Fibroblast of gingiva (primary cell): ENCODE measurements at places on chromosomes 5 and 9.

- DNase-seq, result no peak
Observed at GRCh38 chr5:37568018-37568753, 189.1 kb downstream of the WDR70 start.

GRCh38 chr9:6739218-6739617, 18.6 kb upstream of the KDM4C start:
- no peak for DNase-seq

GRCh38 chr5:32543291-32543690, 42.1 kb upstream of the SUB1 start:
- DNase-seq, result no peak

GRCh38 chr9:72355153-72355552, 9.9 kb downstream of the ZFAND5 start:
- no peak for DNase-seq

DNA sequence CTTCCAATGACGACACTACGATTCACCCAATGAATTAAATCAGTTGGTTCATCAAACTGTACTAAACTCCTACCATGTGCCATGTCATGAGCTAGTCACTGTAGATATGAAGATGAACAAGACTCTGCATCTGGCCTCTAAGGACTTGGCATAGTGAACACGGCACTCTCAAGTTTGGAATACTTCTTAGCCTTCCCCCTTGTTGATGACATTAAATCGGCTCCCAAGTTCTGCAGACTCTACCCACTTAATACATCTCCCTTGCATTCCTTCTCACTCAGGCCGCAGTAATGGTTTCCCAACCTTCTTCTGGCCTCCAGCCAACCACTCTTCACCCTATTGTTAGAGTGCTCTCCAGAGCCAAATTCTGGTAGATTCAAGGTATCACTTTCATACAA, 184.7 kb downstream of the MAPKAP1 start:
- DNase-seq, result peak; percentile 74

DNA sequence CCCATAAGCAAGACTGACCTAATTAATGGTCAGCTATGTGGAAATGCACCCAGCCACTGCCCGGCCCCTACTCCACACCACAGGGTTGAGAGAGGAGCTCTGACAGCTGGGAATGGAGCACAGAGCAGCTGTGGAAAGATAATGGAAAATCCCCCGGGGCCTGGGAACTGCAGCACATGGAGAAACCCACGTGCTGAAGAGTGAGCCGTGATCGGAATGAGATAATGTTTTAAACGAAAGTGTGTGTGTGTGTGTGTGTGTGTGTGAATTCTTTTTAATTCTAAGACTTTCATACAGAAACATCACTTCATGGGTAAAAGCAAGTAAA, 13.1 kb upstream of the SLC12A7 start:
- peak; percentile 15 for DNase-seq

- no peak for DNase-seq
Observed at GRCh38 chr5:106877881-106878280, 792.9 kb downstream of the EFNA5 start.

DNA sequence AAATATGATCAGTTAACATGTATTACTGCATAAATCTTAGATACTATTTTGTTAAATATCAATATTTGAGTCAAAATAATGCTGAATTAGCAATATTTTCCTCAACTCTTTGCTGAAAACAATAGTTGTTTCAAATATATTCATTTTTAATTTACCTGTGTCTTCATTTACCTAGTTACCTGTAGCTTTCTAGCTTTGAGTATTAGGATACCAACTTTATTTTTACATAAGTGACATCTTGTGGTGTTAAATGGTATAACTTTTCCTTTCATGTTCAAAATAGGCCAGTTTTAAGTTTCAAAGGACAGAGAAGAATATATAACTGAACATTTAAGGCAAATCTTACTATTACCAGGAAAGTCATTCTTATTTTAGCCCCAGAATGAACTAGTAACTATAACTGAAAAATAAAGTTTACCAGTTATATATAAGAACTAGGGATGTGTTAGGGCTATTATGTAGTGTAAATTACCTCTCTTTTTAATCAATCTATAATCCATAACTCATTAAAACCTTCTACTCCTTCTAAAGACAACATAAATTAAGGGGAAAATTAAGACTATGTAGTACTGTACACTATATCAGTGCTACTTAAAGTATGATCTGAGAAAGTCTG, 25.3 kb downstream of the AP3B1 start:
- no peak for DNase-seq

DNA sequence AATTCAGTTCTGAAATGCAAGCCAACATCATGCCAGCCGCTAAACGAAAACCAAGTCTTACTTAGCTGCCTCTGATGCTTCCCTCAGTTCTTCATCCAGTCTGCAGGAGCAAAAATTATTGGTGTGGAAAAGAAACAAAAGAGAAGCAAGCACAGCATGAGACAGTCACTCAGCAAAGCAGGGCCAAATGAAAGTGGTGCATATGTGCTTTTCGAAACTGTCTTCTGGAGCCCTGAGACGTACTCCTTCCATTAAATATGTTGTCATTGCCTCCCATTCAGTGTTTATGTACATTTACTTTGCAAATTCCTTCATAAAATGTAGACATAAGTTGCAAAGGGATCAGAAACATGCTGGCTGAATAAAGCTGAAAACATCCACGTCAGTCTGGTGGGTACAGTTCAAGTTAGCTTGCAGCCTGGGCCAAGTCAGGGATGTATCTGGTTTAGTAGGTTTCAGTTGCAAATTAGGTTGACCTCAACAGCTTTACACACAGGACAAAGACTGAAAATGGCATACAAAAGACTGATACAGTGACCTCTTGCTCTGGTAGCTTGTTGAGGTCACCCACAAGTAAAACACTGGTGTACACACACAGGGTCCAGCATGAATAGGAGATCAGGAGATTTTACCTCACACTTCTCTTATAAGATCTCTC, 139.7 kb upstream of the PCA3 start:
- DNase-seq, result peak; percentile 29

- no peak for DNase-seq
Observed at GRCh38 chr5:61910771-61911170, 395.2 kb upstream of the KIF2A start.

GRCh38 chr9:22342491-22343217, 104.0 kb upstream of the DMRTA1 start:
- peak; percentile 72 for DNase-seq

DNA sequence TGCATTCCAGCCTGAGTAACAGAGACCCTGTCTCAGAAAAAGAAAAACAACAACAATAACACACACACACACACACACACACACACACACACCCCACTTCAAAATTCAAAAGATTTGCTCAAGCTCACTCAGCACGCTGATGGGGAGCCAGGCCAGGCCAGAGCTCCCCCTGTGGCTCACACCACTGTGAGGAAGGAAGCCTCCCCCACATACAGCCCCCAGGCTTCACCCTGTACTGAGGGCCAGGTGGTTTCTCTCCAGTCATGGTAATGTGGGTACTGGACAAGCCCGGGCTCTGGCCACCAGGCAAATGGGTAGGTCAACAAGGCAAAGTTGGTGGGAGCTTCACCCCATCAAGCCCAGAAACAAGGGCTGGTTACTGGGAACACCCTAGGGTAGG, 19.0 kb downstream of the ATOX1 start:
- no peak for DNase-seq

- no peak for DNase-seq
Observed at GRCh38 chr9:136787690-136788400, 3.3 kb upstream of the TMEM141 start.

DNA sequence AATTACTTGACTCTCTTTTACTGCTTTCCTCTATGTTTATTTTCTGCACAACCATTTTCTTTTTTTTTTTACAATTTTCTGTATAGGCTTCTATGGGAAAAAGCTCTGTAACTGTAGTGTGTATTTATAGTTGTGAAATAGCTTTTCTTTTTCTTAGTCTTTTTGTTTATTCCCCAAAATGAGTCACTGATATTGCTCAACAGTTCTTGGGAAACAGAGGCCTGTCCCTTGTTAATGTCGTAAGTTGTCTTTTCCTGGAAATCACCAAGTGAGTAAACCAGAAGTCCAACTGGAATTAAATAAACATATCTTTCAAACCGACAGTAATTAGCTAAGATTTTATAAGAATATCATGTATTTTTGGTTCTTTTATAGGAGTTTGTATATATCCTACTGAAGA, 325.1 kb upstream of the PRR16 start:
- DNase-seq, result peak; percentile 96

DNA sequence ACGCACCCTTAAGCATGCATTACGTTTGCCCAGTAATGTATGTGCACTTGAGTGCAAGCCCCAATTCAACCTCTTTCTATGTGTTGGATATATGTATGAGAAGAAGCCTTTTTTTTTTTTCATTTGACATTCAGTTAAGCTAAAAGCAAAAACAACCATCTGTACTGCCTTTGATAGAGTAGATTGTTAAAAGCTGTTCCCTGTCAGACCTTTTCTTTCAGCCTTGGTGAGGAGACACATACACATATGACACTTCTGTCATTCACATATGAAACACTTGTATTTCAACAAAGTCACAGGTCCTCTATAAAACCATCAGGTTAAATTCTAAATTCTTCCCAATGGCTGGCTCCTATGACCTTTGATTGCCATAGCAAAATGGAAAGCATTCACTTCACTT, 40.2 kb upstream of the STARD4 start:
- DNase-seq, result no peak

- no peak for DNase-seq
Observed at GRCh38 chr5:27810458-27810857, 772.1 kb upstream of the CDH9 start.

- DNase-seq, result no peak
Observed at GRCh38 chr5:124172389-124173003, 573.9 kb downstream of the ZNF608 start.

DNA sequence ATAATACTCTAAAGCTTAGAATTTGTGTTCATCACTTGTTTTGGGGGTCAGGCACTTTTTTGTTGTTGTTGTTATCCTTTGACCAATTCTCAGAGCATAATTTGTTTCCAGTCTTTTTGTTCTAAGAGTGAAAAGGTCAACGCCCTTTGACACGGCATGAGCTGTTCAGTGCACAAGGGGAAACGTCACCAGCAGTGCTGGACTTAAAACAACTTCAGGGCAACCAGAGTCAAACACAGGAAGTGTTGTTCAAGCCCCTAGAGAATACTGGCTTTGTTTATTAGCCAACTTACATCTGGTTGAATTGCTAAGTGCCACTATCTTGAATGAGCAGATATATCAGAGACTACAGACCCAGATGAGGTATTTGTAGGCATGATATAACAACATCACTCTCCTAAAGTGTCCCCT, 368.9 kb downstream of the TMEM161B start:
- DNase-seq, result no peak

DNA sequence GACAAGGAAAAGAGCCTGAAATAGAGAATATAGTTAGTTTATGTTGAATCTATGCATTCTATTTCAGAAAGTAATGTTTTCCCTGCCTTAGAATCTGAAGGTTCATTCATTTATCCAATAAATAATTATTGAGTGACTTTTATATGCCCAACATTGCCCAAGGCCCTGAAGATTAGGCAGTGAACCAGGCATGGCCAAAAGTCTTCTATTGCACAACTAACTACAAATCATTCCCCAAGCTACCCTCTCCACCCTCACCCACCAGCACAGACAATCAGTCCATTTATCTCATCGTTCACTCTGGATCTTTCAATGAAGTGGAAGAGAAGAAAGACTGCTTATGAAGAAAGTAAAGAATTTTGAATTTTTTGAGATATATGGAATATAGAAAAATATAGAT, 268.4 kb downstream of the PLK2 start:
- DNase-seq, result no peak

- no peak for DNase-seq
Observed at GRCh38 chr9:37561682-37562081, 14.5 kb downstream of the FBXO10 start.

DNA sequence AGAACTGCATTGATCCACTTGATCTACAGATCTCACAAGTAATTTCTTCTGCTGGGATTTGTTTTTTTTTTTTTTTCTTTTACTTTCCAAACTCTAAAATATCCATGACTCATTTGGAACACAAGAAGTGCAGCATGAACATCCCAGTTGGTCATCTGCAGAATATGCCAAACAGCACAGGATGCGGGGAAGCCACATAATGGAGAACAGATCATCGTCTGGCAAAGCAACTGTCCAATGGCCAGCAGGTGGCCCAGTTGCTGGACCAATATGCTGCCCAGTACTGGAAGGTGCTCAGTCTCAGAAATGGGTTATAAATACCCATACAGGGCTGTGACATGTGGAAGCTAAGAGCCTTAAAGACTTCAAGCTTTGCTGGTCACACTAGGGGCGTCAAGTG, 221.3 kb upstream of the TAS2R1 start:
- DNase-seq, result peak; percentile 90

DNA sequence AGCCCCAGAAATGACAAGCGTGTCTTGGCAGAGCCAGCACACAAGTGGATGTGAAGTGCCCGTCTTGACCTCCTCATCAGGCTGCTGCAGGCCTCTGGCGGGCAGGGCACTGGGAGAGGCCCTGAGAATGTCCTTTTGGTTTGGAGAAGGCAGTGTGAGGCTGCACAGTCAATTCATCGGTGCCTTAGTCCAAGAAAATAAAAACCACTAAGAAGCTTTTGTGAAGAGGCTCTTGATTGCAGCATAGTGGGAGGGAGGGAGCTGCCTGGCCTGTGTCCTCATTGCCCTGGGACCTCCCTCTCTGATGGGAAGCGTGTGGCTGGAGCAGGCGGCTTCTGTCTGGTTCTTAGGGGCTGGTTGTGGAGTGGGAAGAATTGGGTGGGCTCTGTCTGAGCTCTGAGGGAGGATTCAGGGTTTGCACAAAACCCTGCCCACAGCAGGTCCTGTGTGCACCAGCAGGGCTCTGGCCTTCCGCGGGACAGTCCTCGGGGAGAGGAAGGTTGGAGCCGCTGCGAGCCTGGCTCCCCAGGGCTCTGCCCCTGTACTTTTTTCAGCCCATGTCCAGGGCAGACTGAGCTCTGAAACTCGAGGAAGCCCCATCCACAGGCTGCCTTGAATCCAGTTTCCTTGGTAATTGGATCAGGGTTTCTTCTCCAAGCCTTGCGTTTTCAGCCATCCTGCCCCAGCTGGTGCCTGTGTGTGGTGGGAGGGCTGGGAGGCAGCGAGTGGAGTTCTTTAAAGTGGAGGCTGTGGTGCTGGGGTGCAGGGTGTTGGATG, 1.1 kb downstream of the HRCT1 start:
- DNase-seq, result peak; percentile 95

GRCh38 chr9:10614196-10614800, 1.5 kb upstream of the PTPRD start:
- DNase-seq, result no peak

GRCh38 chr5:39283231-39283818, 64.0 kb upstream of the FYB1 start:
- peak; percentile 60 for DNase-seq

DNA sequence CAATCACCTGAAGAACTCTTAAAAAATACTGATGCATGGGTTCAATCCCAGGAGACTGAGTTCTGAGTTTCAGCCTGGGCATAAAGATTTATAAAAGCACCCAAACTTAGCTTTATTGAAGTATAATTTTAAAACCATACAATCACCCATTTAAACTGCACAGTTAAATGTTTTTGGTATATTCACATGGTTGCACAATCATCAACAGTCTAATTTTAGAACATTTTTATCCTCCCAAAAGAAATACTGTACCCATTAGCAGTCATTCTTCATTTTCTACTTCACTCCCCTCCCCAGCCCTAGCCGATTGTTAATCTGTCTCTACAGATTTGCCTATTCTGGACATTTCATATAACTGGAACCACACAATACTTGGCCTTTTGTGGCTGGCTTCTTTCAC, 141.7 kb downstream of the ARSB start:
- DNase-seq, result no peak

- no peak for DNase-seq
Observed at GRCh38 chr5:180126716-180127681, 55.4 kb upstream of the RNF130 start.
